ENCODE measurements at places on chromosomes 13 and 19.

DNA sequence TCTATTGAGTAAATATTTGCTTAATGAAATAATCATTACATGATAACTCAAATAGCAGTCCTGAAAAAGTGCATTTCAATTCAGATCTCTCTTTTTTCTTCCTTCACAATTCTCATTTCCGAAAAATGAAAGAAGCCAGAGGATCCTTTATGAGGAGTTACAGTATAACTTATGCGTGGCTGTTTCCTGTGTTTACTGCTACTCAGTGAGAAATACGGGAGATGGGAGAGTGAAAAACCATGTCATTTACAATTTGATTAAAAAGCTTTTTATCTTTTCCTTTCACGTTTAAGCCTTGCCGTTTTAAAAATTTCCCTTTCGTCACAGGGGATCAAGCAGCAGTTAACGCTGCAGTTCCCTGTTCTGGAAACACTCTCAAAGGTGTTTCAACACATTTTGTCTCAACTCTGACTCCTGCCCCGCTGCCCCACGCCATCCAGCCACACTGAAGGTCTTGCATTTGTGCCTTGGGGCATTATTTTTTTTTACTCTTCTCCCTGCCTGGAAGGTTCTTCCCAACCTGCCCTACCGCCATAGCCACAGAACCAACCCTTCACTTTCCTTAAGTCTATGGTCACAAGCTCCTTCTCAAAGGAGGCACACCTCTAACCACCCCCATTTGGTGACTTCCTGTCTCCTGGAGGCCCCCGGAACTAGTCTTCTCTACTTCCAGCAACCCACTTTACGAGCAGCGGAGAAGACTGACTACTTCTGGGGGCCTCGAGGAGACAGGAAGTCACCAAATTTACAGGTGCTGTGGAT lies 17.0 kb downstream of the KL start:
- DNase-seq: no peak

DNA sequence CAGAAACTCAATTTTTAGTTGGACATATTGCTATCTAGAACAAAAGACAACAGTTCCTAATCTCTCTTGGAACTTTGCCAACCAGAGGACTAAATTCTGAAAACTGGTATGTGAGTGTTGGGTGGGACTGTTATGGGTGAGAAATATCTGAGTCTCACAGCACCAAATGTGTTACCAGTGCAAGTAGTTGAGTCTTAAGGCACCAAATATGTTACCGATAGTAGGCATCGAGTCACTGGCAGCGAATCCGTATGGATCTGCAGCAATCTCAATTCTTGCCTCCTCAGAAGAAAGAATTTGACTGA lies 575.2 kb downstream of the DACH1 start:
- DNase-seq: no peak

GRCh38 chr13:50370303-50370950 lies 355.2 kb downstream of the KCNRG start:
- no peak for DNase-seq

DNA sequence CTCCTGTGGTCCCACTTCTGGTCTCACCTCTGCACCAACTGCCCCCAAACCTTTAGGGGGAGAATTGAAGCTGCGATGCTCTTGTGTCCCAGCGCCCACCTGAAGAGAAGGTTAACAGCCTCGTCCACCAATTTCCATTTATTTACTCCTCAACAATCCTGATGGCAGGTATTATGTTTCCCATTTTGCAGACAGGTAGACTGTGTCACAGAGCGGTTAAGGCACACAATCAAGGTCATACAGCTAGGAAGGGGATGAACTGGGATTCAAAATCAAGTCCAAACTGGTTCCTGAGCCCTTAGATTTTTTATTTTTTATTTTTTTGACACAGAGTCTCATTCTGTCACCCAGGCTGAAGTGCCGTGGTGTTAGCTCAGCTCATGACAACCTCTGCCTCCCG lies 6.2 kb downstream of the DNASE2 start:
- DNase-seq: no peak

DNA sequence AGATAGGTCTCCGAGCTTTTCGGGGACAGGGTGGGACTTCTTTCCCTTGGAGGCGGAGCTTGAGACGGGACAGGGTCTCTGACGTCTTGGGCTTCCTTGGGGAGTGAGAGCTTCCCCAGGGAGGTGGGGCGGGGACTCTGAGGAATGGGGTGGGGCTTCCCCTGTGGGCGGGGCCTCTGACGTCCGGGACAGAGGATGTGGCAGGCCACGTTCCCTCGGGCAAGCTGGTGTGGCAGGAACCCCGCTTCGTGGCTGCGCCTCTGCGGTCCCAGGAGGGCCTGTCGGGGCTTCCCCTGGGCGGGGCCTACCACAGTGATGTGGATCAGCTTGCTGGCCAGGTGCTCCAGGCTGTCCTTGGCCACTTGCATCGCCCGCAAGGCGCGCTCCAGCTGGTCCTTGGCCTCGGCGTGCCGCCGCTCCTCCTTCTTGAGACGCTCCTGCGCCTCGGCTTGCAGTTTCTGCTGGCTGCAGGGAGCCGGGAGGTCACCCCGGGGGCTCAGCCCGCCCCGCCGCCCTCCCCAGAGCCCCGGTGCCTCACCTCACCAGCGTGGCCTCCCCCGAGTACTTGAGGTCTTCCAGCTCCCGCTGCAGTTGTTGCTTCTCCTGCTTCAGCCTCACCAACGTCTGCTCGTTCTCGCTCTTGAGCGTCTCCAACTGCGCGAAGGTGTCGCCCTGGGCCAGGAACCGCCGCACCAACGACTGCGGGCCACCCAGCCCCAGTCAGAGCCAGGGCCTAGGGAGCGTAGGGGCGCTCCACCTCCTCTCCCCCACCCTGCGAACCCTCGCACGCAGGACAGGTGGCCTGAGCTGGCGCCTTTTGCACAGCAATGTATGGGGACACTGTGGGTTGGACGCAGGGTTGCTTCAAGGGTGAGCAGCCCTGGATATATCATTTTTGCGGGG lies 3.3 kb upstream of the RGL3 start:
- no peak for DNase-seq

GRCh38 chr13:84705982-84706710 lies 823.9 kb upstream of the SLITRK1 start:
- DNase-seq: no peak

All from AG04450 (cell line).